ENCODE measurements at places on chromosomes 7 and 10.
A peak's percentile ranks its signal among the peaks of the same experiment; 100 is the strongest.

DNA sequence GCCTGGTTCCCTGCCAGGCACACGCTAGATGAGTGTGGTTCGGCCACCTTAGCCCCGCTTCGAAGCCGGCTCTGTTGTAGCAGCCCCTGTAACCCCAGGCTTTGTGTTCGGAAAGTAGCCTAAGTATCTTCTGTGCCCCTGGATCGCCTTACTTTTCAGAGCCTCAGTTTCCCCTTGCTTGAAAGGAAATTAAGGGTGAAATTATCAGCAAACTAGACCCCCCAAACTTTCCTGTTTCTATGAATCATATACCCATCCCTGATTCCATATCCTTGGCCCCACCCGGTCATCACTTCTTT, 312 bp downstream of the PDCD11 start:
- DNase-seq = no peak

- DNase-seq = no peak
Observed at GRCh38 chr7:74042746-74043522, 15.0 kb downstream of the ELN start.

DNA sequence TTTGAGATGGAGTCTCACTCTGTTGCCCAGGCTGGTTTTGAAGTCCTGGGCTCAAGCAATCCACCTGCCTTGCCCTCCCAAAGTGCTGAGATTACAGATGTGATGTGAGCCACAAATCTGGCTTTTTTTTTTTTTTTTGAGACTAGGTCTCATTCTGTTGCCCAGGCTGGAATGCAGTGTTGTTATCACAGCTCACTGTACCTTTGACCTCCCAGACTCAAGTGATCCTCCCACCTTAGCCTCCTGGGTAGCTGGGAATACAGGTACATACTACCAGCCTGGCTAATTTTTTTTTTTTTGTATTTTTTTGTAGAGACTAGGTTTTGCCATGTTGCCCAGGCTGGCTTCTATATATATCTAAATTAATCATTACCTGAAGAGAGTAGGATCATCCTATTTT, 62.4 kb downstream of the HIF1AN start:
- DNase-seq = no peak

- no peak for DNase-seq
Observed at GRCh38 chr10:90930971-90931871, 10.3 kb upstream of the ANKRD1 start.

- no peak for DNase-seq
Observed at GRCh38 chr10:7293378-7293920, 117.4 kb downstream of the SFMBT2 start.

- DNase-seq = no peak
Observed at GRCh38 chr10:45502458-45502857, 128.4 kb downstream of the ALOX5 start.

- DNase-seq = no peak
Observed at GRCh38 chr10:118572256-118573041, 23.0 kb downstream of the PRLHR start.

- no peak for DNase-seq
Observed at GRCh38 chr7:139334399-139335150, 6.6 kb upstream of the FMC1 start.

GRCh38 chr7:79454361-79454960, 994 bp upstream of the MAGI2 start:
- no peak for DNase-seq

DNA sequence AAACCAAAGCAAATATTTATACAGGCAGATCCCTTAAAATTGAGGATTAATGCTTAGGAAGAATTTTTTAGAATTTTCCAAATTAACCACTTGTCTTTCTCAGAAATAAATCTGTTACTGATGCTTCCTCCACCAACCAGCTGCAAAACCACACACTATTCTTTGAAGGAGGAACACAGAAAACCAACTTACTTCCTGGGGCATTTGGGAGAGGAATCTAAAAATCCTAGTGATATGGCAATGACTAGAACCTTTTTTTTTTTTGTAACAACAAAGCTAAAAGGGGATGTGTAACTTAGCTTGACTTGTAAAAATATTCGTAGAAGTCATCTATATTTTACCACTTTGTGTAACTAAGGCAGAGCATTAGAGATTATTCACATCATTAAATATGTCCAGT, 5.1 kb upstream of the TM9SF3 start:
- DNase-seq = no peak

DNA sequence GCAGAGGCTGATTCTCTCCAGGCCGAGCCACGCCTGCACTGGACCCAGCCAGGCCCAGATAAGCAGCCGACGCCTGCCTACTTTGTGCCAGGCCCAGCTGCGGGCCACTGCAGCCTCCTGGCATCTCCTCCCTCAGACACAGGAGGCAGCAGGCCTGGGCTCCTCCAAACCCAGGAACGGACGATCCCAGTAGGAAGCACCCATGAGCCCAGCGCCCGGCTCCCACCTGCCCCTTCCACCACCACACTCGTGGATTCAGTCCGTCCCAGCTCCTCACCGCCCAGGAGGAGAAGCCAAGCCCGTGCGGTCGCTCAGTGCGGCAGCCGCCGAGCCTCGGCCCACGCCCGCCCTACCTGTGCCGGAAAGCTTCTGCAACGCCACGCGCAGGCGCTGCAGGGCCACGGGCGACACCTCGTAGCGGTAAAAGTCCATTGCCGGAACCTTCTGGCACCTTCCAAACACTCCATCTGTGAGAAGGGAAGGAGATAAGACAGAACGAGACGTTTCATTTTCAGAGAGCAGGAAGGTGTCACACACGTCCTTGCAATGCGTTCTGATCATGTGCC, 271.1 kb downstream of the PTPRN2 start:
- no peak for DNase-seq

DNA sequence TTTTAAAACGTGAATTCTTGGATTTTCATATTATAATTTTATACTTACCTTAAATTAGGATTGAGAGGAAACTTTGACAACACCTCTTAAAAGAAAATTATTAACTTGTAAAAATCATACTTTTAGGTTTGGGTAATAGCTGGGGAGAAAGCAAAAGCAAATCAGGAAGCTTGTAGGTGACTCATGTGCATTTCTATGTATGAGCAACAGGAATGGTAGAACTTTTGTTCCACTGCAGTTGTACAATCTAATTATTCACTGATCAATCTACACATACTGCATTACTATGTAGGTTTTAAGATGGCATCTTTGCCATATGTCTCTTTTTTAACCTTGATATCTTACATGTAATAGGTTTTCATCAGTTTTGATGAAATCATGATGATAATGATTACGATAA, 223.2 kb downstream of the PRKG1 start:
- DNase-seq = no peak

GRCh38 chr10:125002047-125002422, 60.1 kb downstream of the ZRANB1 start:
- DNase-seq = no peak

DNA sequence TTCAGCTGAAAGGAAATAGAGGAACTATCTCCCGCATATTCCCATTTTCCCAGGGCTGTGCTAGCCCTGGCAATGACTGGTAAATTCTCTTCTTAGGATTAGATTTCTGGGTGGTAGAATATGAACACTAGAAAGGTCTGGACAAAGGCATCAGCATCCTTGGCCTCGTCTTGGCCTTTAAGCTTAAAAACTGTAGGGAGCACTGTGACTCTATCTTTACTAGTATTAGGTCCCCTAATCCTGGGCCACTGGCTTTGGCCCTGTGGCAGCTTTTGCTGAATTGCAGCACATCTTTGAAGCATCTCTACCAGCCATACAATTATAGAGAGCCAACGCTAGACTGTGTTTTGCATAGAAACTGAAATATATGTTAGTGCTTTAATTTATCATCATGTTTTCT, 41.5 kb upstream of the EBLN1 start:
- no peak for DNase-seq

- no peak for DNase-seq
Observed at GRCh38 chr7:98283127-98283886, 1.8 kb downstream of the BRI3 start.

DNA sequence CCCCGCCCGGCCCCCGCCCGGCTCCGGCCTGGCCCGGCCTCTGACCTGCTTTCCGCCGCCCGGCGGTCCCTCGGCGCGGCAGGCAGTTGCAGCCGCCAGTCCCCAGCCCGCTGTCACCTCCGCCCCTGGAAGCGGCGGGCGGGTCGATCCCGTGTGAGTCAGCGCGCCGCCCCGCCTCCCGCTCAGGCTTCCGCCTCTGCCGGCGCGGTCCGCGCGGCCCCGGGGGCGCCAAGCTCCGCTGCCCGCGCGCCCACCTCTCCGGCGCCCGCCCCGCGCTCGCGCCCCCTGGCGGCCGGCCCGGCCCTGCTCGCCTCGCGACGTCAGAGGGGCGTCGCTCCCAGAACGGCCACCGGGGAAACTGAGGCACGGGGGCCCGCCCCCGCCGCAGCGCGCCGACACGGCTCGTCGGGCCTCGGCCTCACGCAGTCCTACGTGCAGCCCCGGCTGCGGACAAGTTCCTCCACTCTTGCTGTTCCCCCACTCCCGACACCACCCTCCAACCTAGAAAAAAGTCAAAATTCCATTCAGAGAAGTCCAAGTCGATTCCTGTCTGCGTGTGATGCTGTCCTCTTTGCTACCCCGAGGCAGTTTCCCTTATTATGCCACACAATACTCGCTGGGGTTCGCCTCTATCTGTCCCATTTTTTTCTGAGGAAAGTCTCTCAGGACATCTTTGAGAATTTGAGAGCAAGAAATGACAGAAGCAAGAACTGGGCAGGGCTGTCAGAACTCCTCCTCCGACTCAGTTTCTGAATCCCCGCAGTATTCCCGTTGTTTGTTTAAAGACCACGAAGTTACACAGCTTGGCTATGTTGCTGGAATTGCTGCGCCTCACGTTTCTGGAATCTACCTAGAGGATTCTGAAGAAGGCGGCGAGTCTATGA, at the start of gene DNMBP:
DNMBP (minus strand) TSS at position 155 of the 884 bp plus-strand sequence. CDS start 37,823 bp downstream, outside the sequence.
- peak; percentile 83 for DNase-seq

- DNase-seq = no peak
Observed at GRCh38 chr7:144665689-144666381, 170.0 kb downstream of the TPK1 start.

- DNase-seq = peak; percentile 81
Observed at GRCh38 chr7:99374111-99375064, at the start of gene ARPC1B. TSS of gene ARPC1B (plus strand) at chr7:99374730. CDS start at chr7:99385715, 10,985 bp downstream.

- peak; percentile 19 for DNase-seq
Observed at GRCh38 chr10:70672165-70673042, at the start of gene ADAMTS14. TSS of gene ADAMTS14 (plus strand) at chr10:70672506. CDS start at chr10:70672803, 297 bp downstream.

- no peak for DNase-seq
Observed at GRCh38 chr10:113905756-113906155, 51.3 kb downstream of the NHLRC2 start.

GRCh38 chr7:23267357-23267756, 20.8 kb downstream of the GPNMB start:
- DNase-seq = no peak

DNA sequence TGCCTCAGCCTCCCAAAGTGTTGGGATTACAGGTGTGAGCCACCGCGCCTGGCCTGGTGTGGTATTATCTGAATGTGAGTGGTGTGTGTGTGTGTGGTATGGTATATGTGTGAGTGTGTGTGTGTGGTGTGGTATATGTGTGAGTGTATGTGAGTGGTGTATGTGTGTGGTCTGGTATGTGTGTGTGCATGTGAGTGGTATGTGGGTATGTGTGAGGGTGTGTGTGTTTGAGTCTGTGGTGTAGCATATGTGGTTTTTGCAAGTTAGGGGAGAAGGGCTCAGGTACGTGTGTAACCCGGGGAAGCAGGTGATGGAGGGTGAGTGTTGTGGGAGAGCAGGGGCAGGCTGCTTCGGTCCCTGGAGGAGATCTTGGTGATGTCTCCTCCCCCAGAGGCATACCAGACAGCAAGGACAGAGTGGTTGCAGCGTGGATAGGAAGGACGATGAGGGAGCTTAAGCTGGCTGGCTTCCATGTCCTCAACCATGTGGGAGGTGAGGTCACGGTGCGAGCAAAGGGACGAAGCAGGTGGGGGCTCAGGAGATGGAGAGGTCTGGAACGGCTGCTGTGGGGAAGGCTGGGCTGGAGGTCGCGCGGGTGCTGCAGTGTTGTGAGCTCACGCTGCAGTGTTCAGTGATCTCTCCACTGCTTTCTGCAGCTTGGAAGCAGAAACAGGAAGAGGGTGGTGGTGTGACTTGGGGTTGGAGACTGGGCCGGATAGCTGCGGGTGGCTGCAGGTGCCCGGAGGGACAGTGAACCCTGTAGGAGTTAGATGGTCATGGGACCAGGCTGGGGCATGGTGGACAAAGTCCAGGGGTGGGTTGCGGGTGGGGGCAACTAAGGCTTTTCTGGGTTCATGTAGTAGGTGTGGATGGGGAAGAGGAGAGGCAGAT, 5.0 kb downstream of the ZYX start:
- no peak for DNase-seq

DNA sequence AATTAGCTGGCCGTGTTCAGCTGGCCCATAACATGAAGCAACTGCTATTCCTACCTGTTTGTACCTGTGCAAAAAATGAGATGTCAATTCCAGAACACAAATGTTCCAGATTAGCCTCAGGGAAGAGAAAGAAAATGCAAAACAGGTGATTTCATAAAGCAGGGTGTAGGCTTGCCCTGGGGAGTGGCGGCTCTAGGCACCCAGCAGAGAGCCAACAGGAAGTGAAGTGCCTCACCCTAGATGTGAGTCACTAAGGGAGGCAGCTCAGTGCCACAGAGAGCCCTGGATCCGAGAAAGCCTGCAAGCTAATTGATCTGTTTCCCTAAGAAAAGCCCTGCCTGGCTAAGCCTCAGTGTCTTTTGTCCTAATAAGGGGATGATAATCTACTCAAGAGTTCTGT, 240.0 kb downstream of the ARHGAP21 start:
- no peak for DNase-seq

GRCh38 chr10:79379512-79380124, 32.3 kb downstream of the PPIF start:
- DNase-seq = no peak

- DNase-seq = no peak
Observed at GRCh38 chr7:157938211-157938610, 601.4 kb downstream of the DNAJB6 start.

DNA sequence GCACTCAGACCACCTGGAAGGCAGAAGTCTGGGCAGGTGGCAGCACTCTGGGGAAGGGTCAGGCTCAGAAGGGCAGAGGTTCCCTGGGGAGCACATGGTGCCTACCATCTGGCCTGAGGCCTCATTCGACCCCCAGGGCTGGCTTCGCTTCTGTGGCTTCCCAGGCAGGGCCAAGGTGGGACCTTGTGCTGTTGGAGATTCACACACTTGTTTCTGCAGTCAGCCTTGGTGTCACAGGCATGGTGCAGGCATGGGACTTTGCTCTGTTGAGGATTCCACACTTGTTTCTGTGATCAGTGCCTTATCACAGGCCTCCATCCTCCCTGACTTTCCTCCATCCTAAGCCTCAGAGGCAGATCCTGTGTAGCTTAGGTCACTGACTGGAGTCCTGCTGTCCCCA, 11.3 kb upstream of the FAM241B start:
- DNase-seq = no peak

GRCh38 chr10:3526727-3527501, 258.1 kb downstream of the KLF6 start:
- no peak for DNase-seq

GRCh38 chr10:21432266-21432665, 93.2 kb downstream of the SKIDA1 start:
- DNase-seq = no peak

DNA sequence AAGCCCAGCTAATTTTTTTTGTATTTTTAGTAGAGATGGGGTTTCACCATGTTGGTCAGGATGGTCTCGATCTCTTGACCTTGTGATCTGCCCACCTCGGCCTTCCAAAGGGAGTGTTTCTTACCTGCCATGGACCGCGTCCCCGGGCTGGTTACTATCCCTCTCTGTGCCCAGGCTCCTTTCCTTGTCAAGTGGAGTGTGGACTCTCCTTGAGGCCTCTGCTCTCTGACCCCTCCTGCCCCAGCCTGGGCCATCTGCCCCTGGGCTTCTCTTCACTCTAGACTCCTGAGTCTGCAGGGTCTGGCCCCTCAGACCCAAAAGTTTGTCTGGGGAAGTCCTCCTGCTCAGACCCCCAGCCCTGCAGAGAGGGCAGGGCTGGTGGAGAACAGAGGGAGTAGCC, 20.7 kb downstream of the NEURL1 start:
- DNase-seq = no peak

GRCh38 chr10:126063353-126063791, 167.0 kb downstream of the FANK1 start:
- no peak for DNase-seq
